ENCODE measurements at places on chromosomes 6 and 20. TPM values are rescaled to one million over a fixed set of nuclear protein-coding genes. Genes with fewer than 3 reads are reported as not detected.

Gene CNR1
- 0.15 TPM for total RNA-seq

Gene THEMIS
- not detected for total RNA-seq

Gene KIFC1
- total RNA-seq, result 32.0 TPM

Gene ENPP1
- 10.5 TPM for total RNA-seq

All from melanocyte of skin (primary cell).